NCI-H1436 treated with DMSO at 0.1 percent for 48 hours (cell line): ENCODE measurements at places on chromosomes 16 and 17.

DNA sequence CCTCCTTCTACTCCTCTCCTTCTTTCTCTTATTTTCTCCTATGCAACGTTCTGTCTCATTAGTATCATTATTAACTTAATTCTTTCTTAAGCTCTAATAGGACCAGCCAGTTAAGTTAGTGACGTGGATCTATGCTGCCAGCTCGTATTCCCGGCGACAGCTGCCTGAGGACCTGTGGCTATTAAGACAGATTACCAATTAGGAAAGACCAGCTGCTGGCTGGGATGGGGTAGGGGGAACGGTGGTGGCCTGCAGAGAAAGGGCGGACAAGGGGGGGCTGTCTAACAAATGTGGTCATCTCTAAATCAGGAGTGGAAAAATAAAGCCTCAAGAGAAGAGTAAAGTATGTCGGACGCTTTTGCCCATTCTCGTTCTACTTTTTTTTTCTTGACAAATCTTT lies 770 bp upstream of the MYH3 start:
- DNase-seq = no peak

- no peak for DNase-seq
Observed at GRCh38 chr16:65113441-65113840, 8.4 kb downstream of the CDH11 start.

DNA sequence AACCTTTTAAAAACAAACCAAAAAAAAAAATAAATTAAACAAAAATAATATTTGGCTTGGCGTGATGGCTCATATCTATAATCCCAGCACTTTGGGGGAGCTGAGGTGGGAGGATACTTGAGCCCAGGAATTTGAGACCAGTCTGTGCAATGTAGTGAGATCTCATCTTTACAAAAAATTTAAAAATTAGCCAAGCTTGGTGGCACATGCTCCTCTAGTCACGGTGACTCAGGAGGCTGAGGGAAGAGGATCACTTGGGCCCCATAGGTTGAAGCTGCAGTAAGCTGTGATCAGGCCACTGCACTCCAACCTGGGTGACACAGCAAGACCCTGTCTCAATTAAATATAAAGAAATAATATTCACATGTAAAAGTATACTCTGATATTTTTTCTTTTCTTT lies 12.2 kb downstream of the GNGT2 start:
- DNase-seq = no peak

- DNase-seq = no peak
Observed at GRCh38 chr17:81202318-81202717, 20.4 kb downstream of the CEP131 start.

DNA sequence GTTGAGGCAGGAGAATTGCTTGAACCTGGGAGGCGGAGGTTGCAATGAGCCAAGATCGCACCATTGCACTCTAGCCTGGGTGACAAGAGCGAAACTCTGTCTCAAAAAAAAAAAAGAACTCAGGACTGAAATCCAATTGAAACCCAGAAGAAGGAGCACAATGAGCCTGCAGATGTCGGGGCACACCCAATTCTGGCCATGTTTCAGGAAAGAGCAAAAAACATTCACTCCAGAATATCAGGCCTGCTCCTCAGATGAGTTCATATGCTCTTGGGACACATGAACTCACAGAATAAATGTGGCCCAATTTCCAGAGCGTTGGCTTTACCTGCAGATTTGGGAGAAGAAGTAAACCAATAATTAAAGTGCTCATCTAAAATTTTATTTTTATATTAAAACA lies 3.0 kb upstream of the CMTM2 start:
- no peak for DNase-seq

DNA sequence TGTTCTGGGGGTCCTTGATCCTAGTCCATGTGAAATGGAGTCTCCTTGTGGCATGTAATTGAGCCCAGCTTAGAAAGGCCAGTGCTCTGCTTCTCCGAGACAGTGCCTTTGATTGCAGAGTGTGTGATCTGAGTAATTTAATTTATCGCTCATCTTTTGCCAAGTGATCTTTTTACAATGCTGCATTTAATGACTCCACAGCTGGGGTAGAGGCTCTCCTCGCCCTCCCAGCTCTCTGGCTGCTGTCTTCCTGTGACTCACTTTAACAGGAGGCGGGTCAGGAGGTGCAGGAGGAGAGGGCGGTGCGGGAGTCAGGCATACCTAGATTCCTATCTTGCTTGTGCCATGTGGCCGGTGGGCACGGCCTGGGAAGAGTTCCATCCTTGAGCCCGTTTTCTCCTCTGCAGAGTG lies 113.4 kb upstream of the FOXF1 start:
- no peak for DNase-seq

GRCh38 chr17:17514993-17515933 lies 19.1 kb upstream of the RASD1 start:
- DNase-seq = no peak

DNA sequence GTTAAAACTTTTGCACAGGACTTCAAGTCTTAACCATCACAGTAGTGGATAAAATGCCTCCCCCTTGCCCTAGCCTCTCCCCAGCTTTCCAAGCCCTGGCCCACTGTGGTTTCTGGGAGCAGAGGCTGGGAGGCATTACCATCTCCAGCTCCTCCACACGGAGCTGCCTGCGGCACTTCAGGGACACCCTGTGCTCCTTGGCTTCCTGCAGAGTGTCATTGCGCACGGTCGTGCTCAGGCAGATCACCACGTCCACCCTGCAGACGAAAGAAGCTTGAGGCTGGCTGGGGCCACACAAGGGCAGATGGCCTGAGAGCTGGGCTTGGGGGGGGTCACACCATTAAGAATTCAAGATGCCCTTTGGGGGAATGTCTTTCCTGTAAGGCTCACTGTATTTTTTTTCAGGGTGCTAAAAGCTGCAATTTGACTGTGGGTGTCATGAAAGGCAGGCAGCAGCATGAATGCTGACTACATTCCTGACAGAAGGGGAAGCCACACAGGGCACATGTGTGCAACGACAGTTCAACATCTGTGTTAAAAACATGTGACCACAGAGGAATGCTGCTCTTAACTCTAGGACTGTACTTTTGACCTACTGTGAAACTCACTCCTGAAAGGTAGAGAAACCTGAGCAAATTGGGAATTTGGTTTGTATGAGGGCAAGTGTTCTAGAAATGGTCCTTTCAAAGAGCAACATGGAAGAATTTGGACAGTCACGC lies 47.7 kb upstream of the CLEC18B start:
- DNase-seq = no peak

- no peak for DNase-seq
Observed at GRCh38 chr17:4956493-4957061, 5.7 kb downstream of the ENO3 start.
